MV-4-11 (cell line): ENCODE measurements at places on chromosomes 16 and 17.
A peak's percentile ranks its signal among the peaks of the same experiment; 100 is the strongest.

- no peak for DNase-seq
Measured at GRCh38 chr16:89795676-89796075, 20.8 kb downstream of the FANCA start.

DNA sequence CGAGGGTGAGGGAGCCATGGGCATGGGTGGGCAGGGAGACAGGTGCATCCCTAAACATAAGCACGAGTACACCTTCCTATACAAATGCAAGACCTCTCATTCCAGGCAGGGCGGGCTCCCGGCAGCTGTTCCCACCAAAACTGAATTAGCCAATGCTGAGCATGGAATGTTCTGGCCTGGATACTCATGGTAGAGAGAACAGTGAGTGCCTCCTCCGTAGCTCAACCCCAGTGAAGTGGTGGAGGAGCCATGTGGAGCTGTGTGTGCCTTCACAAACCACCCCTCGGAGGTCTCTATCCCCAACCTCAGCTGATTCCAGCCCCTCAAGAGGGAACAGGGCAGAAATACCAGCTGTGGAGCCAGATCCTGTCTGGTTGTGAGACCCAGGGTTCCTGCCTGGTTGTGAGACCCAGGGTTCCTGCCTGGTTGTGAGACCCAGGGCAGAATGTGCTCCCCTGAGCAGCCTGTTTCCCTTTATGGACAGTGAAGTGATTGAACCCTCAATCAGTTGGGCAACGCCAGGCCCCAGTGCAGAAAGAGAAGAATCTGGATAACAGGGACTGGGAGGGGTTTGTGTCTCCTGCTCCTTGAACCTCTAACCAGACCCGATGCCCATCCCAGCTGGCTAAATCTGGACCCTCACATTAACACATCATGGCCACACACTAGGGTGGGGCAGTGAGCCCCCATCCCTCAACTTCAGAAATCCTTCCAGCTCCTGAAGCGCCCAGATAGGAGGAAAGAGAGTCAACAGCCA lies 2.4 kb upstream of the CDH16 start:
- no peak for DNase-seq

- no peak for DNase-seq
Measured at GRCh38 chr17:40515011-40515410, 13.6 kb upstream of the TNS4 start.

GRCh38 chr16:79528338-79528737 lies 72.2 kb downstream of the MAF start:
- DNase-seq = no peak

DNA sequence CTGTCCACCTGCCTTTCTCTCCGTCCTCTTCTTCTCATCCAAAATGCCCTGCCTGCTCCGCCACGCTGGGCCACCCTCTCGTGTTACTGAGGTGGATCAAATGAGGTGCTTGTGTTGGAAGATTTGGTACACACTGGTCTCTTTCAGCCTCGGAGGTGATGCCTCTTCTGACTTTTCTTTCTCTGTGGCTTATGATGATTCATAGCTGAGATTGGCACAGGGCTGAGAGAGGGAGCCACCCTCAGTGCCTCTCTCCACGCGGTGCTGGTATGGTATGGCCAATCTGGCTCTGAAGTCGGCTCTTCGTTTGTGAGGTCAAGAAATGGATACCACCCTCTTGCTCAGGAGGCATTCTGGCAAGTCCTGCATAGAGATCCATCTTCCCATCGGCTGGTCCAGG lies 82.4 kb downstream of the PLCG2 start:
- DNase-seq = no peak

DNA sequence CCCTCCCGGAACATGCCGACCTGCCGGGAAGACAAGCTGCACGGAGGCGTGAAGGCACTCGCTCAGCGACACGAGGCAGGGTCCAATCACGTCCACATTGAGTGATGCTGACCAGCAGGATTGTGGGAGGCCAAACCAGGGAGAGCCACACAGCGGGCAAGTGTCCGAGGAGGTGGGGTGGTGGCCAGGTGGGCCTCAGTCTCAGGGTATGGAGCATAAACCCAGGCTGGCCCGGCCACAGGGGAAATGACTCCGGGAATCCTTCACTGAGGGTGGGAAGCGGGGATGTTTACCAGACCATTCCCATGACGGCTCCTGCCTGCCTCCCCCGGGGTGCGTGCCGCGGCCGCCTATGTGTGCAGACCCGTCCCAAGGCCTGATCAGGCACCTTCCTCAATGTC lies 62.5 kb downstream of the RPH3AL start:
- no peak for DNase-seq

GRCh38 chr17:4487820-4488716 lies 10.6 kb upstream of the SPNS2 start:
- DNase-seq = peak; percentile 7

DNA sequence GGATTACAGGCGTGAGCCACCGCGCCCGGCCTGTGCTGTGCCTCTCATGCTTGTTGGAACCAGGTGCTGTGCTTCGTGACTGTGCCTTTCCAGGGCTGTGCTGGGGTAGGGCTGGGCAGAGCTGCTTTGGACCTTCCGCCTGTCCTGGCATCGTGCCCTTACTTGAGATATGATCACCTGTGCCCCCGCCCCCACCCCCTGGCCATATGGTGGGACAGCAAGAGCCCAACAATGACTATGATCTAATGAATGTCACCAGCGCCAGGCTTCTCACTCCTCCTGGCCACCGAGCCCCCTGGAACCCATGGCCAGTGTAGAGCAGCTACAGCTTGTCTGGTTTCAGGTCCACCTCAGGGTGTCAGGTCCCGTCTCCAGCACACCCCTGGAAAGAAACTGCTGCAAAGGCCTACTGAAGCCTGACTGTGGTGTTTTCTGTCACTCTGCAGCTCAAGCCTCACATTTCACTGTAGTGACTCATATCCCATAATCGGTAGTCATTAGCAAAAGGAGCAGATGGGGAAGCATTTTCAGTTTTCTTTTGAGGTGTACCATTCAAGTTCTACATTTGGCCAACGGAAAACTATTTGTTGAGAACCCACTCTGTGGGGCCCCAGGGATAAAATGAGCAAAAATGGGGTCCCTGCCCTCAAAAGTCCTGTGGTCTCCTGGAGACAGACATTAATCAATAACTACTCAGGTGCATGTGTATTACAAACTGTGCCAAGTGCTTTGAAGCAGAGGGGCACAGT lies 22.1 kb downstream of the FCSK start:
- DNase-seq = peak; percentile 95

- no peak for DNase-seq
Measured at GRCh38 chr17:41307647-41308046, 1.5 kb downstream of the KRTAP16-1 start.

- DNase-seq = peak; percentile 45
Measured at GRCh38 chr16:57277586-57277985, 6.9 kb downstream of the PLLP start.

DNA sequence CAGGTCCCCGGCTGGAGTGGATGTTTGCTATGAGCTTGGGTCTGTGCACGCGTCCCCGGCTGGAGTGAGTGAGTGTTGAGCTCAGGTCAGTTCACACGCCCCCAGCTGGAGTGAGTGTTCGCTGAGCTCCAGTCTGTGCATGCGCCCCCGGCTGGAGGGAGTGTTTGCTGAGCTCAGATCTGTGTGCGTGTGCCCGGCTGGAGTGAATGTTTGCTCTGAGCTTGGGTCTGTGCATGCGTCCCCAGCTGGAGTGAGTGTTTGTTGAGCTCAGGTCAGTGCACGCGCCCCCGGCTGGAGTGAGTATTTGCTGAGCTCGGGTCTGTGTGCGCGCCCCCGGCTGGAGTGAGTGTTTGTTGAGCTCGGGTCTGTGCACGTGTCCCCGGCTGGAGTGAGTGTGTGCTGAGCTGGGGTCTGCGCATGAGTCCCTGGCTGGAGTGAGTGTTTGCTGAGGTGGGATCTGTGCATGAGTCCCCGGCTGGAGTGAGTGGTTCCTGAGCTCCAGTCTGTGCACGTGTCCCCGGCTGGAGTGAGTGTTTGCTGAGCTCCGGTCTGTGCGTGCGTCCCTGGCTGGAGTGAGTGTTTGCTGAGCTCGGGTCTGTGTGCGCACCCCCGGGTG lies 284.2 kb downstream of the SNX29 start:
- no peak for DNase-seq

DNA sequence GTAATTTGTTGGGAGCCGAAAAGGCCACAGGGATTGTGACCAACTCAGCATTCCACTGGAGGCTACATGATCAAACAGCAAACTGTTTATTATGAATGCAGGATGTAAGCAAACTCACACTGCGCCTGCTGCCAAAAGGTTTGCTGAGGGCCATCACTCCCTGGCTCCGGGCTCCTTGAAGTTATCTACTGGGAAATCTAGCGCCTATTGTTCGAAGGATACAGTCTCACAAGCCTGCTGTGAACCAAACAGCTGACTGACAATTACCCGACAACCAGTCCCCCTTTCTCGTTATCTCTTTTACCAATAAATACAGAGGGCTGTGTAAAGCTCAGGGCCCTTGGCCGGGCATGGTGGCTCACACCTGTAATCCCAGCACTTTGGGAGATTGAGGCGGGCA lies 52.5 kb downstream of the BCL7C start:
- DNase-seq = no peak

GRCh38 chr16:53121043-53121620 lies 66.3 kb downstream of the CHD9 start:
- DNase-seq = no peak

DNA sequence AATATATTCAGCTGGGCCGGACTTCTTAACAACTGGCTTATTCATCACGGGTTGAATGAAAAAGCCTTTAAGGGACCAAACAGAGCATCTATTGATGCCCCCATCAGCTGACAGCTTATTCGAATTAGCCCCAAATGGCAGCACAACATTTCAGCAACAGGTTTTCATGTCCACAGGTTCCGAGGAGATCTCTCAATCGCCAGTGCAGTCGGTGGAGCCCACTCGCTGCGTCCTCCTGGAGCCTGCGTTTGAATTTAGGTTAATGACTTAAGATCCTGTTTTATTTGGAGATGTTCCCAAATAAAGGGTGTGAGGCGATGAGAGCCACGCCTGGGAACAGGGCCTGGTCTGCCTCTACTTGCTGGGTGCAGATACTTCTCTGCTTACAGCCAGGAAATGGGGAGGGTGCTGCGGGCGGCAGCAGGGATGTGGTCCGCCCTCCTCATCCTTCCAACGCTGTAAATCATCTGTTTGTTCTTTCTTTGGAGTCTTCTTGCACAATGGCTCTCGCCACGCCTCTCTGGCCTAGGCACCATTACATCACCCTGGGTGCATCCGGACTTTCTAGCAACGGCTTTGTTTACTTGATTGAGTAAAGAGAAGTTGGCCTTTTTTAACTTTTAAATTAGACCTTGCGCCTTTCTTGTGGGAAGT lies 22.6 kb downstream of the NDE1 start:
- peak; percentile 99 for DNase-seq

GRCh38 chr16:71201054-71201453 lies 29.5 kb downstream of the HYDIN start:
- no peak for DNase-seq

GRCh38 chr16:11684231-11685025 lies 16.2 kb downstream of the SNN start:
- DNase-seq = no peak

DNA sequence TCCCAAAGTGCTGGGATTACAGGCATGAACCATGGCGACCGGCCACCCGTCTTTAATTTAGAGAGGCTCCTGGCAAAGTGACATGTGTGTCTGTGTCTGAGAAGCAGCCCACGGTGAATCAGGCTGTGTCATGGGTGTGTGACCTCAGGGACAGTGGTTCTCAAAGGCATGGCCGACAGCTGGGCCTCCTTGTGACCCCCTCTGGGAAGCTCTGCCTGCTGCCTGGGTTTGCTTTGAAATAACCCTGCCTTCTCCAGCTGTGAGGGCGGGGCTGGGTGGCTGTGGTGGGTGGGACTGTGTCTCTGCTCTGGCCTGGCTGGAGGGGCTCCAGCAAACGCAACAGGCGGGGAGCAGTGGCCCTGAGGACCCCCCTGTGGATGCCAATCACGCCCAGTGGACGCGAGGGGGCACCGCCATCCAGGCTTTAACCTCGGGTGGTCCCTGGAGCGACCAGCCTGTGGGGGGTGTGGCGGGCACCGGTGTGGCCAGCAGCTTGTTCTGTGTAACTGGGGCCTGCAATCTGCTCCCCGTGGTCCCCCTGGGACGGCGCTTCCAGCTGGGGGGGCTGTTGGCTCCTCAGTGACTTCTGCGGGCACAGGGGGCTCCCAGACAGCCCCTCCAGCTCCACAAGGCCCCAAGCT lies 8.8 kb upstream of the APRT start:
- DNase-seq = no peak

DNA sequence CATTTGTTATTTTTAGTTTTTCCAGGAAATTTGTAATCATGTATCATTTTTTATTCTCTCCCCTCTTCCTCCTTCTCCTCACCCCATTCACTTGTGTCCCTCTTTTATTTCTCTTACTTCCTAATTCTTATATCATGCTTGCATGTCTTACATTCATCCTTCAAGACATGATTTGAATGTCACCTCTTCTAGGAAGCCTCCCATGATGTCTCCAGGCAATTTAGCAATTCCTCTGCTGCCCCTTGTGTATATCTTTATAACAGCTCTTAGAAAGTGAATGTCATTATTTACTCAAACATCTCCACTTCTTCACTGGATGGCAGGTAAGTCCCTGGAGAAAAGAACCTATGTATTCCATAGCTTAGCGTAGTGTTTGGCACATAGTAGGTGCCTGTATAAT lies 7.8 kb downstream of the HNF1B start:
- no peak for DNase-seq

- no peak for DNase-seq
Measured at GRCh38 chr16:15874745-15875314, 13.6 kb downstream of the CEP20 start.

- no peak for DNase-seq
Measured at GRCh38 chr16:89720551-89720812, 216 bp downstream of the VPS9D1 start.

DNA sequence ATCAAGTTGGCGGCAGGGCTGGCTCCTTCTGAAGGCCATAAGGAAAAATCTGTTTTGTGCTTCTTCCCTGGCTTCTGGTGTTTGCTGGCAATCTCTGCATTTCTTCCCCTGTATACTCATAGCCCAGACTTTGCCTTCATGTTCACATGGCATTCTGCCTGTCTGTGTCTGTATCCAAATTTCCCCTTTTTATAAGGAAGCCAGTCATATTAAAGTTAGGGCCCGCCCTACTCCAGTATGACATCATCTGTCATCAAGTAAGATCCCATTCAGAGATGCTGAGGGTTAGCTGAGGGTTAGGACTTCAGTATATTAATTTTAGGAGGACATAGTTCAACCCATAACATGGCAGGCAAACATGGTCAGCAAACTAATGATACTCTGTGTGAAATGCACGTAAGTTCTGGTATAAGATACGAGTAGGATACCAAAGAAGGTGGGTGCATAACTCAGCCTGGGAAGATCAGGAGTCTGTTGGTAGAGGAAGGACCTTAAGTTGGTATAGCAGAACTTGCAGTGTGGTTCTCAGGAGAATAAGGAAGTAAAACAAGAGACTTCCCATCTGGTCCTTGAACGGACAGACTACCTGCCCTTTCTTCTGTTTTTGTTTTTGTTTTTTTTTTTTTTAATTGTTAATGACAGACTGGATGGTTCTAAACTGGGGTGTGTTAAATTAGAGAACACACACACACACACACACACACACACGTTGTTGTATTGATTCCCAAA lies 13.9 kb downstream of the MAP2K6 start:
- DNase-seq = peak; percentile 48

GRCh38 chr16:57775661-57776469 lies 26.4 kb downstream of the KIFC3 start:
- no peak for DNase-seq

GRCh38 chr16:2143878-2144485 lies 4.4 kb upstream of the RAB26 start:
- no peak for DNase-seq

GRCh38 chr17:41446806-41447205 lies 6.0 kb upstream of the KRT38 start:
- DNase-seq = no peak

GRCh38 chr16:64486561-64486960 lies 635.3 kb downstream of the CDH11 start:
- DNase-seq = no peak

GRCh38 chr16:11211977-11212797 lies 43.8 kb downstream of the SOCS1 start:
- no peak for DNase-seq
